ENCODE measurements at places on chromosomes 1 and 21.
A peak's percentile ranks its signal among the peaks of the same experiment; 100 is the strongest.

DNA sequence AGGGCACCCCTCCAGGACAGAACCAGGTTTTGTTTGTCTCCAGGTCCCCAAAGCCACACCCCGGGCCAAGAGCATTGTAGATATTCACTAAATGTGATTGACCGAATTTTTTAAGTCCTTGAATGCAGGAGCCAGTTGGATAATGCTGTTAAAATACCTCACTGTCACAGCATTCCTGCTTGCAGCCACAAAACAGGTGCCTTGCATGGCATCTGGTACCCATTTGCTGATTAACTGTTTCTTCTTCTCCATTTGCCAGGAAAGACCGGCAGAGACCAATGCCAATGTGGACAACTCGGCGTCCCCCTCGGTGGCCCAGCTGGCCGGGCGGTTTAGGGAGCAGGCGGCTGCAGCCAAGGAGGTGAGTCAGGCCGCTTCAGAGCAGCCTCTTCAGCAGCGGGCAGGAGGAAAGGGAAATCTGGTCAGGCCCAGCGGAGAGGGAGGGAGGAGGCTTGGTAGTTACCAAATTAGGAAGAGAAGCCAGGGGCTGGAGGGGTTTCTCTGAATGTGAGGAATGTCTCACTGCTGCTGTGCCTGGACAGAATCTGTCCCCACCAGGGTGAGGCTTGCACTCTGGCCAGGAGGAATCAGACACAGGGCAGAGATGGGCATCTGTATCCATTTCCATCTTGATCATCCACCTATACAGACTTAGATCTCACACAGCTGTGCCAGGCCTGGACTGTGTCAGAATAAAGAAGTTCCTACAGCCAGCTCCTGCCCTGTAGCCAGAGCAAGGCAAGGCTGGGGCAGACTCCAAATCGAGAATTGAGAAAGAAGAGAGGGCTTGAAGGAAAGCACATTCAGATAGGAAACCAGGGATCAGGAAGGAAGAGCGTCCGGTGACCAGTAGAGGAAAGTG is 37.9 kb upstream of the MPZL1 start:
- peaks cover 3% of the 10 kb centered on the region for H3K27me3 ChIP-seq
- H3K27ac ChIP-seq, result no peak overlapping the region
- H3K4me1 ChIP-seq, result peaks cover 3% of the 10 kb centered on the region
- H3K4me3 ChIP-seq, result no peak overlapping the region
- DNase-seq, result peak; percentile 28

DNA sequence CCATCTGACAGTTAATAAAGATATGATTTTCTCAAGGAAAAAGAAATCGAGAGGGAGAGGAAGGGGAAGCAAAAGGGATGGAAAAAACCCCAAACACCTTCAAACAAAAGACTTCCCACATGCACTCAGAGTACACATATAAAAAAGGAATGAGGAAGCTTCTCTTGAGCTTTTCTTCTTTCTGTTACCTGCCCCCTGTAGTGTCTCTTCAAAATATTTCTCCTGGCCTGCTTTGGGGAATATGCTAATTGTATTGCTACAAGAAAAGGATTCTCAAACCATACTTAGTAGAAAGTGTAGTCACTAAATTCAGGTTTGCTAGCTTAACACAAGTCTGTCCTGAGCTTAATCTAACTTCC is 58.7 kb downstream of the KIF14 start:
- no peak for DNase-seq
- H3K4me3 ChIP-seq, result no peak overlapping the region
- no peaks in the 10 kb centered on the region for H3K27me3 ChIP-seq
- H3K27ac ChIP-seq, result no peak overlapping the region
- no peaks in the 10 kb centered on the region for H3K4me1 ChIP-seq

DNA sequence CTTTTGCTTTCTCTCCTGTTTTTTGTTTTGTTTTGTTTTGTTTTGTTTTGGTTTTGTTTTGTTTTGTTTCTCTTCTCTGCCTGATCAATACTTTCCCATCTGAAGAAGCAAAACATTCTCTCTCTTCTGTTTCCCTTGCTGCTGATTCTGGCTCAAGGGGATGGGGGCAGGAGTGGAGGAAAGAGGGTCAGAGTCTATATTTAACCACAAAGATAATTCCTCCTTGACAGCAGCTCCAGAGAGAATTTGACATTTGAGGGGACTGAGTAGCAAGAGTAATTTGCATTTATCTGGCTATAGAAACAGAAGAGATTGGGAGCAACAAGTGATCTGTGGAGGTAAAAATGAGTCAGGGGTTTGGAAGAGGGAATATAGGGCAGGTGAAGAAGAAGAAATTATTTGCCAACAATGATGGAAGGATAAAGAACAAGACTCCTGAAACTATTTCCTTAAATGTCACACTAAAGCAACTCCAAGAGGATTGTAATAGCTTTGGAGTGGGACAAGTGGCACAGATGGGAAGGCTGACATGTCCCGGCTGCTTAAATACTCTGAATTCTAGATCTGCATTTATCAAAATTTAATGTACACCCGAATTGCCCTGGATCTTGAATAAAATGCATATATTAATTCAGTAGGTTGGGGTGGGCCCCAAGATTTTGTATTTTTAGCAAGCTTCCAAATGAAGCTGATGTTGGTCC is 349.3 kb upstream of the PLXNA2 start:
- H3K27ac ChIP-seq, result no peak overlapping the region
- no peaks in the 10 kb centered on the region for H3K27me3 ChIP-seq
- H3K4me3 ChIP-seq, result no peak overlapping the region
- no peaks in the 10 kb centered on the region for H3K4me1 ChIP-seq
- no peak for DNase-seq

GRCh38 chr21:29568020-29568697 is 269.4 kb downstream of the BACH1 start:
- H3K27ac ChIP-seq, result no peak overlapping the region
- H3K36me3 ChIP-seq, result no peaks in the 10 kb centered on the region
- no peak overlapping the region for H3K4me3 ChIP-seq
- DNase-seq, result no peak
- no peaks in the 10 kb centered on the region for H3K4me1 ChIP-seq

- peak overlapping the region; percentile 56 for H3K27ac ChIP-seq
- H3K27me3 ChIP-seq, result no peaks in the 10 kb centered on the region
- H3K36me3 ChIP-seq, result no peaks in the 10 kb centered on the region
- peak; percentile 64 for DNase-seq
Observed at GRCh38 chr1:184972315-184973055, 1.8 kb downstream of the NIBAN1 start.

GRCh38 chr1:48688102-48688760 is 88.5 kb downstream of the BEND5 start:
- no peaks in the 10 kb centered on the region for H3K4me1 ChIP-seq
- H3K27me3 ChIP-seq, result no peaks in the 10 kb centered on the region
- no peak for DNase-seq
- H3K36me3 ChIP-seq, result no peaks in the 10 kb centered on the region
- no peak overlapping the region for H3K27ac ChIP-seq
- no peak overlapping the region for H3K4me3 ChIP-seq

DNA sequence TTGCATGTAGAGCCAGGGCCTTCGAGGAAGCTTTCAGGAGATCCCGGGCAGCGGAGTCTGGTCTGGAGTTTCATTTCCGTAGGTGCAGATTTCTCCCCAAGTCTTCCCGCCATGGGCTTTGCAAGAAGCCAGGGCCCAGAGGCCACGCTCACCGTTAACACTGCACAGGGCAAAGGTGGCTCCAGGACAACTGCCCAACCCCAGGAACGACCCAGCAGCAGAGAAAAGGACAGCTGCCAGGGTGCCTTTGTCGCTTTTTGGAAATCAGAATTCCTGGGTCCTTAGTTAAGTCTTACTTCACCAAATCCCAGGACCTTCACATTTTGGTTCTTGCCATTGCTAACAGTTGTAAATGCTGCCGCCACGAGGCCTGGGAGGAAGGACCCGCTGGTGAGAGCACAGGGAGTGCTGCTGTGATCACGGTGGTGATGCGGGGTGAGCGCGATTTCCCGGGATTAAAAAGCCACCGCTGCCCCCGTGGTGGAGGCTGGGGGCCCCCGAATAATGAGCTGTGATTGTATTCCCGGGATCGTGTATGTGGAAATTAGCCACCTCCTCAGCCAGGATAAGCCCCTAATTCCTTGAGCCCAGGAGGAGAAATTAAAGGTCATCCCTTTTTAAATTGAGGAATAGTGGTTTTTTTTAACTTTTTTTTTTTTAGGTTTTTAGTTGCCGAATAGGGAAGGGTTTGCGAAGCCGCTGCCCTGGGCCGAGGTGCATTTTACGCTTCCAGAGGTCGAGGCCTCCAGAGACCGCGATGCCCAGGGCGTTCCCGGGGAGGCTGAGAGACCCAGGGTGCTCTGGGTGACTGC is 8.2 kb downstream of the SIM2 start:
- no peak for DNase-seq
- H3K27ac ChIP-seq, result no peak overlapping the region
- no peak overlapping the region for H3K4me3 ChIP-seq

- H3K4me1 ChIP-seq, result peaks cover 3% of the 10 kb centered on the region
- no peak for DNase-seq
- no peak overlapping the region for H3K27ac ChIP-seq
Observed at GRCh38 chr1:8299963-8300362, 18.0 kb upstream of the SLC45A1 start.

DNA sequence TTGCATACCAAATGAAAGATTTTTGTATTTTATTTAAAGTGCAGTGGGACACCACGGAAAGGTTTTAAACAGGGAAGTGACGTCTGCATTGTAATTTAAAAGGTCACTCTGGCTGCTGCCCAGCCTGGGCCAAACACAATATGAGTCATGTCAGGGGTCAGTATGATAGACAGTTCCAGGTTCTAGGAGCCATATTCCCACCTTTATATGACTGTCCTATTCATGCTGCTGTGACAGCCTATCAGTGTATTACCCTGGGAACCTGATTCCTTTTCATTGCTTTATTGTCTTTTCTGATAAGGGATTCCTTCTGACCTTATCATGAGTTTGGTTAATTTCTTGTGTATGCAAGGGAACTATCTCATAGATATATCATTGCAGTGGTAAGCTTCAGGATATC is 5.3 kb downstream of the VANGL1 start:
- no peak for DNase-seq
- H3K36me3 ChIP-seq, result no peaks in the 10 kb centered on the region
- H3K4me3 ChIP-seq, result no peak overlapping the region

DNA sequence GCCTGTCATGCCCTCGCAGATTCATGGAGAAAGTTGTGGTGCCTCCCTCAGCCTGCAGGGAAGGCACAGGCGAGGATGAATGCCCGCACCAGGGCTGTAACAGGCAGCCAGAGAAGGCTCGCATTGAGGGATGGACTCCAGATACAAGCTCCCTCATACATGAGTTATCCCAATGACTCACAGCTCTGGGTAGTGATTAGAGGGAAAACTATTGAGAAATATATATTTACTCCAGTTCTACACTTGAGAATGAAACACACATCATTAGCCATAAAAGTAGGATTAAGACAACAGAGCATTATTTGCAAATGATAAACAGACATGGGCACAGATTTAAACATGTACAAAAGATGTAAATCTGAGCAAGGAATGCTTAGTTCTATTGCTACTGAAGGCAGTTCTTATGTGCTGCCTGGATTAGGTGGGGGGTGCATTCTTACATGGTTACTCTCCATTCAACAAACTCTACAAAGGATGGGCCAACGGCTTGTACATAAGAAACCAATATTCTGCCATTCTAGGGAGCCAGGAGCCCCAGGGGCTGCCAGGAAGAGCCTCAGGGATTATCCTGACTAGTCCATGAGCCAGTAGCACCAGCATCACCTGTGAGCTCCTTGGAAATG is 97.9 kb downstream of the CSMD2 start:
- H3K27me3 ChIP-seq, result no peaks in the 10 kb centered on the region
- no peaks in the 10 kb centered on the region for H3K36me3 ChIP-seq
- no peak overlapping the region for H3K4me3 ChIP-seq
- H3K27ac ChIP-seq, result no peak overlapping the region
- H3K4me1 ChIP-seq, result peaks cover 7% of the 10 kb centered on the region

GRCh38 chr1:201714542-201715329 is 114.2 kb upstream of the IPO9 start:
- H3K4me1 ChIP-seq, result peaks cover 69% of the 10 kb centered on the region
- peak overlapping the region; percentile 94 for H3K27ac ChIP-seq
- peak; percentile 100 for DNase-seq
- H3K36me3 ChIP-seq, result peaks cover 26% of the 10 kb centered on the region

DNA sequence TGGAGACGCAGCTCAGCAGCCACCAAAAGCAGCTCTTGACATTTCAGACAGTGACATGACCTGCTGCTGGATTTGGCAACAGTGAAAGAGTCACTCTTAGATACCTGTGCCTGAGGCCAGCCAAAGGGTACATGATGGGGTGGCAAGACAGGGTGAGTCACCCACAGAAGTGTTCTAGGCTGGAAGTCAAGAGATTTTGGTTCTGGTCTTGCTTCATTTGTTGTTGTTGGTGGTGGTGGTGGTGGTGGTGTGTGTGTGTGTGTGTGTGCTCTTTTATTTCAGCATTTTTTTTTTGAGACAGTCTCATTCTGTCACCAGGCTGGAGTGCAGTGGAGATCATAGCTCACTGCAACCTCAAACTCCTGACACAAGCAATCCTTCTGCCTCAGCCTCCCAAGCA is 25.8 kb downstream of the SHISAL2A start:
- no peak overlapping the region for H3K27ac ChIP-seq
- H3K36me3 ChIP-seq, result no peaks in the 10 kb centered on the region
- no peaks in the 10 kb centered on the region for H3K4me1 ChIP-seq
- no peak for DNase-seq

- H3K4me1 ChIP-seq, result no peaks in the 10 kb centered on the region
- H3K27me3 ChIP-seq, result no peaks in the 10 kb centered on the region
- H3K36me3 ChIP-seq, result no peaks in the 10 kb centered on the region
Observed at GRCh38 chr1:189678779-189679178, 798.9 kb downstream of the BRINP3 start.

- no peak overlapping the region for H3K4me3 ChIP-seq
- no peak overlapping the region for H3K27ac ChIP-seq
- H3K4me1 ChIP-seq, result no peaks in the 10 kb centered on the region
- no peaks in the 10 kb centered on the region for H3K36me3 ChIP-seq
- no peak for DNase-seq
Observed at GRCh38 chr1:119541389-119541788, 34.4 kb downstream of the HSD3B1 start.

DNA sequence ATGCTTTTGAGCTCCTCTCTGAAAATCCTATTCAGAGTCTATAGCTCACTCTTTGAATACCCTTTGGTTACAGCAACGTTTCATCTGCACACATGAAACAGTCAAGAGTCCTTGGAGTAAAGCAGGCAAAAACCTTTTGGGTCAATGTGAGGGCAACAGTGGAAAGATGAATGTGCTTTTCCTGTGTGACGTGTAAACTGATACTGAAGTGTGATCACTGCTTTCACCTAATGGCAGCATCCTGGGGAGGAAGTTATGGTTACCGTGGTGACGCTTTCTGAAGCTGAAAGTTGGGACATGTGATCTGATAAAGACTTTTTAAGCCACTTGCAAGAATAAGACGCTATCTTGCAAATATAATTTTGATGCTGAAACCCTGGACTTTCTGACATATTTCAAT is 160.0 kb downstream of the SEC16B start:
- no peaks in the 10 kb centered on the region for H3K4me1 ChIP-seq
- no peak overlapping the region for H3K27ac ChIP-seq
- no peaks in the 10 kb centered on the region for H3K36me3 ChIP-seq
- H3K27me3 ChIP-seq, result peaks cover 3% of the 10 kb centered on the region

Measured in fibroblast of lung (primary cell).